ENCODE measurements at places on chromosomes 5 and 9.

GRCh38 chr5:90050103-90050502, 359.5 kb downstream of the CETN3 start:
- no peak for DNase-seq

DNA sequence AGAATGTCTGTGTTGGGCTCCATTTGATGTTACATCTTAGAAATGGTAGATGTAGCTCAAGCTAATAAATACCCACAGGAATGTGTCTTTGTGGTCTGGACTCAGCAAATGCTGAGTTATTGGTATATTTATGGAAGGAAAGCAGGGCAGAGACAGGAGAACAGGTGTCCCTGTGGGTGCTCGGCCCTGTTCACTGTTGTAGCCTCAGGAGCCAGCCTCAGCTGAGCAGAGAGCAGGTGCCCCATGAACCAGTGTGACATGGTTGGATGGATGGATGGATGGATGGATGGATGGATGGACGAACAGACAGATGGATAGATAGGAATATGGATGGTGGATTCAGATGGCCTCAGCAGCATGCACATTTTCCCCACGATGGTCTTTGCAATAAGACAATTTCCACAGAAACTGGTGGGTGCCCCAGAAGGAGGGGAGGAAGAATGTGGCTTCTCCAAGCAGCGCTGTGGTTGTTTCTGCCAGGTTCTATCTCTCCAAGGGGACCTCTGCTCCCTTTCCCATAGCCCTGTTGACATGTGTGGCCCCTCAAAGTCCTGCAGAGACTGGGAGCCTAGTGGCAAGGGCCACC, 8.2 kb upstream of the IRF1 start:
- no peak for DNase-seq

DNA sequence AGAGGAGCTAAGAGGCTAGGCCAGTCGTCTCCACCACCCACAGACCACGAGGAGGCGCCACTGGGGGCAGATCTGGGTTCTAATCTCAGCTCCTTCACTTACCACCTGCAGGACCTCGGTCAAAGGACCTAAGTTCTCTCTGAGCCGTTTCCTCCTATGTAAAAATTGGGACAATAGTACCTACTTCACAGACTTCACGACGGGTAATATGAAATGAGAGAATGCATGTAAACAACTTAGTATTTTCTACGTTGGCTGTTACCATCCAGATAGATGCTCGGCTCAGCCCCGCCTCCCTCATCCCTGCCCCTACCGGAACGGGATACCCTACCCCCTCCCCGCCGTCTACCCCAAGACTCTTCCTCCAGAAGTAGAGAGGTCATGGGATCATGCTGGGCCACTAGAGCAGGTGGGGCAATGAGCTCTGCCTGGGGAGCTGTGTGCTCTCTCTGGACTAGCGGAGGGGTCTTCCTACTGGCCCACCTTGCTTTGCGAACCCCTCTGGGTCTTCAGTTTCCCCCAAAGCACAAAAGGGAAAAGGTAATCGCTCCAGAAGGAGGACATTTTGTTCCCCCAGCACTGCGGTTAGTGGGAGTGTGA, 541 bp downstream of the GNPDA1 start:
- DNase-seq, result no peak

DNA sequence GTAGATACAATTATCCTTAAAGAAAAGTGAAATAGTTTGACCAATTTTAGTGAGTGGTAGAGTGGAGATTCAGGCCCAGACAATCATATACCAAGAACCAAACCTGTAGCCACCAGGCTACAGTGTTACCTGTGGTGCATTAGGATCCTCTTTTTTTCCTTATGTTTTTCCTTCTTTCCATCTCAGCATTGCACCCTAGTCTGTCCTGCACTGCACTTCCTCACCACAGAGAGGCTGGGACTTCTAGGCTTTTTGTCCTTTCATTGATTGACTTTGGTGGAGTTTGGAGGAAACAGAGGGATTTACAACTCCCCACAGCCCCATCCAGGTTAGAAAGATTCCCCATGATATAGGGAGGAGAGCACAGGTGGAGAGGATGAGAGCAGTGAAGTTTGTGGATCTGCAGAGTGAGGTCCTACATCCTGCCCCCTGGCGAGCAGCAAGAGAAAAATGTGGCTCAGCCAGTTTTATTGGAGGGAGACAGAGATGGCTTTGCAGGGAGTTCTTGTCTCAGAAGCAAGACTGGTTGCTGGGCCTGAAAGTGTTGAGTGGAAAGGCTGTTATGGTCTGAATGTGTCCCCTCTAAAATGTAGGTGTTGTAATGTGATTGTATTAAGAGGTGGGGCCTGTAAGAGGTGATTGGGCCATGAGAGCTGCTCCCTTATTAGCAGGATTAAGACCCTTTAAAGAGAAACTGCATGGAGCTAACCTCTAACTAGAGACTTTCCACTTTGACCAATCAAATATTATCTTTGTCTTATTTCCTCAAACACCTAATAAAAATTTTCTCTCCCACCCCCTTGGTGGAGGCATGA, 36.2 kb downstream of the KIF4B start:
- DNase-seq, result no peak

GRCh38 chr5:144549580-144549979, 378.9 kb downstream of the KCTD16 start:
- DNase-seq, result no peak

DNA sequence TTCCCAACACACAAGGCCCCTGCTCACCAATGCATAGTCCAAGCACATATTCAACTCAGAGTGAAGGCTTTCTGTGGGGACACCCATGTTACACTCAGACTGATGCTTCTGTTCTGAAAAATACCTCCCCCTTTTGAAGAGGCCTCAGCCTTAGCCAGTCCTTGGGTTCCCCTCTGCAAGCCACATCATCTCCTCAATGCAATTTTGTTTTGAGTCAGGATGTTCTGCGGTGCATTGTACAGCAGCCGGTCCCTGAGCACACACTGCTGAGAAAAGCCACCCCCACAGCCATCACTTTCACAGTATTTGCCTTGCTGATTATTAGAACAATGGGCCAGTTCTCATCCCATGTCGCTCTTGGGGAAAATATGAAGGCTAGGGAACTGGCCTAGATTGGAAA, 241.2 kb downstream of the FAM114A2 start:
- no peak for DNase-seq

DNA sequence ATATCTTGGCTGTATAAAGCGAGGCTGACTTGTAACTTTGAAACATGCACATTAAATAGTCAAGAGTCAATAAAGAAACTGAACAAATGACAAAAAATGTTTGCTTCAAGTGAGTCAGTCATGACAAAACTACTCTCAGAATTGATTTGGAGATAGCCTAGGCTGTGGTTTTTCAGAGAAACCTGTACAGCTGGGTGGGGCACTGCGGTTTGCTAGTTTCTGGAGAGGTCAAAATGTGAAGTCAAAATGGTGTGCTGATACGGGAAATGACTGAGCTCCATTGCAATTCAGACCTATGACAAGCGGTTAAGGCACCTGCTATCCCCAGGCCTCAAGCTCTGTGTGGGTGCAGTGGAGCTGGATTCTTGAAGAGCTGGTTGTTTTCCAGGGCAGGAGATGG, 10.3 kb upstream of the CD180 start:
- peak; percentile 18 for DNase-seq

GRCh38 chr5:6110441-6111005, 267.8 kb downstream of the MED10 start:
- no peak for DNase-seq

DNA sequence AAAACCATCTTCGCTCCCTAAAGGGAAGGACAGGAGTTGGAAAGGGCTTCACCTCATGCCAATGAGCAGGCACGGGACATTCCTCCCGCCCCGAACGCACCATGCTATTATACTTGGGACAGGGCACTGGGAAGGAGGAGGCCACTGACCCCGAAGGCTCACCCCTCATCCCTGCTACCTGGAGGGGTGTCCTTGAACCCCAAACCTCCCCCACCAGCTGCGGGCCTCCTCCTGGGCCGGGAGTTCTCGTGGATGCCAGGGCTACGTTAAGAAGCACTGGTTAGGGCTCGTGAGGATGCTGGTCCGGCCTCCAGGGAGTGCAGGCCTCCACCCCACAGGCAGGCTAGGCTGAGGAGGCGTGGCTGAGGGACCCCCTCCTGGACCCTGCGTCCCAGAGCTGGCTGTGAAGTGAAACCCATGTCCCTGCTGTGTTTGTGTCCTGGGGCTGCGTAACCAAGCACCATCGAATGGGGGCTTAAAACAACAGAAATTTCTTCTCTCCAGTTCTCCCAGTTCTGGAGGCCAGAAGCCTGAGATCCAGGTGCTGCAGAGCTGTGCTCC, 111.0 kb upstream of the SARDH start:
- no peak for DNase-seq

DNA sequence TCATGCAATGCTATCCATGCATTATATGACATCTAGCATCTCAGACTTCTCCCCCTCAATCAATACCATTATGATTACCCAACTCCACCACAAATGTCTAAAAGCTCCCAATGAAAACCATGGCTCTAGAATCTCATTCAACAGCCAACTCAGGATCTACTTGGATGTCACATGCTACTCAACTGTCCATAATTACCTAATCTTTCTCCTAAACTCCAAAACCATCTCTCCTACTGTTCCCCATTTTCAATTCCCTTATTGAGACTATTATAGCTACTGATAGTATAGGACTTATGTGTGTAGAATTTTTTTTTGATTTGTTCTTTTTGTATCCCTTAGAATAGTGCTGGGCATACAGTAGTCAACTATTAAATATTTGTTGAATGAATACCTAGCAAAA, 8.2 kb upstream of the STRBP start:
- DNase-seq, result no peak

DNA sequence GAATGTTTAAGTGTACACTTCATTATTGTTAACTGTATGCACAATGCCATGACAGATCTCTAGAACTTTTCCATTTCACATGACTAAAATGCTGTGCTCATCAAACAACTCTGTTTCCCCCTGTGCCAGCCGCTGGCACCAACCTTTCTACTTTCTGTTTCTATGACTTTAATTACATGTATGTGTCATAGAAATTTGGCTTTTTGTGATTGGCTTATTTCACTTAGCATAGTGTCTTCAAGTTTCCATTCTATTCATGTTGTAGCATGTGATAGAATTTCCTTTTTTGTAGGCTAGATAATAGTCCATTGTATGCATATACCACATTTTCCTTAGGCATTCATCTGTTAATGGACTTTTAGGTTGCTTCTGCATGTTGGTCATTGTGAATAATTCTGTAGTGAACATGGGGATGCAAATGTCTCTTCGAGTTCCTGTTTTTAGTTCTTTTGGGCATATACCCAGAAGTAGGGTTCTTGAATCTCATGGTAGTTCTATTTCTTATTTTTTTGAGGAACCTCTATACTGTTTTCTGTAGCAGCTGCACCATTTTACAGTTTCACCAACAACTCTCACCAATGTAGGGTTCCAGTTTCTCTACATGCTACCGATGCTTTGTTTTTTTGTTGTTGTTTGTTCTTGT, 184.4 kb upstream of the DMRT1 start:
- no peak for DNase-seq

GRCh38 chr9:129175515-129175824, 2.6 kb downstream of the IER5L start:
- DNase-seq, result no peak

- DNase-seq, result no peak
Measured at GRCh38 chr9:135056541-135056940, 30.9 kb upstream of the OLFM1 start.

DNA sequence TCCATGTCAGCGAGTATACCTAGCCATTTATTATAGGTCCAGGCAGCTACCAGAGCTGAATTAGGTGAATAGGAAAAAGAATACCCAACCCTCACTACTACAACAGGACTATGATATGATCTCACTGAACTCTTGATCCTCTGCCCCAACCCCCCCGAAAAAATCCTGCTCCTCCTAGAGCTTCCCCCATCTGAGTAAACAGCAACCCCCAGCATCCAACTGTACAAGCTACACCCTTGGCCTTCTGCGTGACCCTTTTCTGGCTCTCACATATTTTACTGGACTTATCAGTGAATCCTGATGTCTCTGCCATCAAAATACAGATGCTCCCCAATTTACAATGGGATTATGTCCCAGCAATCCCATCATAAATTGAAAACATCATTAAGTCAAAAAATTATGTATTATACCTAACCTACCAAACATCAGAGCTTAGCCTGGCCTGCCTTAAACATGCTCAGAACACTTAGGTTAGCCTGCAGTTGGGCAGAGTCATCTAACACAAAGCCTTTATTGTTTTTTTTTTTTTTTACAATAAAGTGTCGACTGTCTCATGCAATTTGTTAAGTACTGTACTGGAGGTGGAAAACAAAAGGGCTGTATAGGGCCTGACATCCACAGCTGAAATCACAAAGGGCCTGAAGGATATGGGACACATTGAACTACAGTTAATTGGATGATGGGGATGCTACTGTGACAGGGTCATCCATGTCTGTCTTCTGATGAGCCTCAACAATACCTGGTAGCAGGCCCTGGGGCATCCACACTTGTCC, 128.9 kb upstream of the ERCC6L2 start:
- no peak for DNase-seq

- DNase-seq, result no peak
Measured at GRCh38 chr5:110769000-110769681, 30.3 kb downstream of the SLC25A46 start.

DNA sequence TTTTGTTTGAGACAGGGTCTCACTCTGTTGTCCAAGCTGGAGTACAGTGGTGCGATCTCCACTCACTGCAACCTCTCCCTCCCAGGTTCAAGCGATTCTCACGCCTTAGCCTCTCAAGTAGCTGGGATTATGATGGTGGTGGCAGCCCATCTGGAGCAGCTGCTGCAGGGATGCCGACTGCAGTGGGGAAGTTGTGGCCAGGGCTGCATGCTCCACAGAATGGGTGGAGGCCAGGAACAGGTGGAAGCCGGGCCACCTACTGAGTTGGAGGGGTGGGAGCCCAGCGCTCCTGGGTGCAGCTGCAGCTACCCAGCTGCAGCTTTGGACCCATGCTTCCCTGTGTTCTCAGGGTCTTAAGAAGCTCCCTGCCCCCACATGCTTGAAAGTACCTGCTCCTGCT, 99.7 kb downstream of the SCAI start:
- DNase-seq, result no peak

All from Caki2 (cell line).